ENCODE measurements at places on chromosomes 5 and 9.

GRCh38 chr9:136051453-136051836, 43.6 kb downstream of the NACC2 start:
- no peak for DNase-seq

GRCh38 chr9:135783540-135784245, 81.7 kb downstream of the KCNT1 start:
- DNase-seq, result no peak

DNA sequence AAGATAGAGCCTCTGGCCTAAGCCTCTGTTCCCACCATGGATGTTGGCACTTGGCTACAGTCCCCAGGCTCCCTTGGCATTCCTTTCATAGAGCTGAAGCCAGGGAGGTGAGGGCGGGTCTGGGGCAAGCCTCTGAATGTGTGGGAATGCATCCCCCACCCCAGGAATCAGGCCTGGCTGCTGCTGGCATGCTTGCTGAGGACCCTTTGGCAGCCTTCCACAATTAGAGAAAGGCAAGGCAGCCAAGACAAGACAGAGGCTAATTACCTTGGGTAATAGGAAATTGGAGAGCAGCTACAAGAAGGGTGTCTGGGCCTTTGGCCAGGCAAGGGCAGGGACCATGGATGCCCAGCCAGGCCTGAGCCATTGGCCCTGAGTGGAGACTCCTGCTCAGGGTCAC, 204.4 kb upstream of the TRIM32 start:
- no peak for DNase-seq

- DNase-seq, result no peak
These were observed 45.7 kb downstream of the CXXC5 start for GRCh38 chr5:139693676-139694364.

DNA sequence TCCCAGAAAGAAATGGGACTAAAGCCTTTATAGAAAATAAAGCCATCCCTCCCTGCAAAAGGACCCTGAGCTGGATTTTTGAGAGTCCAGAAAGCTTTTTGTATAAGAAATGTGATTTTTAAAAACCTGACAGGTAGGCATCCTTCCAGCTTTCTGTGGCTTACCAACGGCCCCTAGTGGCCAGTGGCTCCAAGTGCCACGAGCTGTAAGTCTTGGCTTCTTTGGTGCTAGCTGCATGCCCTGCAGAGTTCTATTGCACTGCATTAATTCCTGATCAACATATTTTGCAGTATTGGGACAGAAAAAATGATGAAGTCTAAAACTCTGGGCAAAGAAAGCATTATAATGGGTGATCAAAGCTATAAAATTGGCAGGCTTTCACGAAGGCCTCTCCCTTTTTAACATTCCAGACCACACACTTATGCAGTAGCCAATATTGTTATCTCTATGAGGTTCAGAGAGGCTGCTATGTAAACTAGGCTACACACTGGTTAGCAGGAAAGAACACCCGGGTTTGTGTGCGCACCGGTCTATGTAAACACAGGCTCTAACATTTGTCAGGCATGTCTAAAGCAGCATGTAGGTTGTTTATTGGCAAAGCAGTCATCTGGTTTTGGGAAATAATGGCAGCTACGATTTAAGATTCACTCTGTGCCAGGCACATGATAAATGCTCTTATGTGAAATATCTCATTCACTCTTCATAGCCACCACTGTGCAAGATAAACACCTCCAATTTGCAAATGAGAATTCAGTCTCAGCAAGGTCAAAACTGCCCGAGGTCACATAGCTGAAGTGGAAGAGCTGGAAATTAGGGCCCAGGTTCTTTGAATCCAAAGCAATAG, 55.2 kb downstream of the NMUR2 start:
- peak; percentile 17 for DNase-seq

All from CD4-positive, alpha-beta T cell treated with Interleukin-17A for 4 hours (primary cell).